ENCODE measurements at places on chromosomes 3 and 15. TPM values are rescaled to one million over a fixed set of nuclear protein-coding genes. Genes with fewer than 3 reads are reported as not detected.

ATP1B3 gene
- total RNA-seq = 354 TPM

SLC35G2 gene
- 19.5 TPM for total RNA-seq

RLBP1 gene
- not detected for total RNA-seq

SPRED1 gene
- total RNA-seq = 43.6 TPM

CATSPER2 gene
- 5.2 TPM for total RNA-seq

ISLR gene
- 35.5 TPM for total RNA-seq

SGO1 gene
- total RNA-seq = 0.32 TPM

- DNase-seq = no peak
Observed at GRCh38 chr3:170889630-170890029, 18.8 kb downstream of the EIF5A2 start.

- no peak for DNase-seq
Observed at GRCh38 chr15:35618260-35619188, 72.6 kb upstream of the DPH6 start.

DNA sequence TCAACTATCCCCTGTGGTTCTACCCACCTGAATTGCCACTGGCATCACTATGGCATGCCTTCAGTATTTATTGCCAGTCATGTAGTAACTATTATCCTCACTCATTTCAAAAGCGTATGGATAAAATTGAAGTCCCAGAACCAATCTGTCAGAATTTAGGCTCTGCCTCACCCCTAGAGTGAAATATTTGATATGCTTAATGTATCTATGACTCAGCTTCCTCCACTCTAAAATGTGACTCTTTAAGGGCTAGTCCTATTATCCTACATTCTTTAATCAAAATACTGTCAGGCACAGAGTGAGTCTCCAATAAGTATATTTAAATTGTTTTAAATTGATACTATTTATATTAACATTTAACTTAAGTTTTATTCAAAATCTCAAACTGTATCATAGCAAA lies 27.6 kb downstream of the ARPP21 start:
- no peak for DNase-seq

GRCh38 chr3:128378631-128379347 lies 87.9 kb downstream of the DNAJB8 start:
- DNase-seq = no peak

GRCh38 chr3:42179110-42179725 lies 86.8 kb downstream of the CCK start:
- no peak for DNase-seq

DNA sequence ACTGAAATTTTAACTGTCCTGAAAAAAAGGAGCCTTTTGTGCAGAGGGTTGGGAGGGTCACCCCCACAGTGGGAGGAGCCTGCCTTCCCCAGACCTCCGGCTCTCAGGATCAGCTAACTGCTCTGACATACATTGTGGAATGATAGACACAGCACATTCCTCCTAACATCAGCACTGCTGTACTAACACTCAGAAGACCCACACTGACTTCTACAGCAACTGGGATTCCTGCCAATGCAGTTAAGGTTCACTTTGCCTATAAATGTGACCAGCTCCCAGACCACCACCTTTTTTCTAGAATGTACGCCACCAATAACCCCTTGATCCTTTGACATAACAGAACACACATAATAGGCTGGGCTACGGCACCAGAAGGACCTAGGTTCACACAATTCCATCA lies 3.2 kb downstream of the CPEB1 start:
- DNase-seq = no peak

GRCh38 chr15:40082195-40082883 lies 26.3 kb downstream of the BMF start:
- DNase-seq = no peak

- DNase-seq = no peak
Observed at GRCh38 chr3:175983379-175983778, 1124.2 kb downstream of the NAALADL2 start.

DNA sequence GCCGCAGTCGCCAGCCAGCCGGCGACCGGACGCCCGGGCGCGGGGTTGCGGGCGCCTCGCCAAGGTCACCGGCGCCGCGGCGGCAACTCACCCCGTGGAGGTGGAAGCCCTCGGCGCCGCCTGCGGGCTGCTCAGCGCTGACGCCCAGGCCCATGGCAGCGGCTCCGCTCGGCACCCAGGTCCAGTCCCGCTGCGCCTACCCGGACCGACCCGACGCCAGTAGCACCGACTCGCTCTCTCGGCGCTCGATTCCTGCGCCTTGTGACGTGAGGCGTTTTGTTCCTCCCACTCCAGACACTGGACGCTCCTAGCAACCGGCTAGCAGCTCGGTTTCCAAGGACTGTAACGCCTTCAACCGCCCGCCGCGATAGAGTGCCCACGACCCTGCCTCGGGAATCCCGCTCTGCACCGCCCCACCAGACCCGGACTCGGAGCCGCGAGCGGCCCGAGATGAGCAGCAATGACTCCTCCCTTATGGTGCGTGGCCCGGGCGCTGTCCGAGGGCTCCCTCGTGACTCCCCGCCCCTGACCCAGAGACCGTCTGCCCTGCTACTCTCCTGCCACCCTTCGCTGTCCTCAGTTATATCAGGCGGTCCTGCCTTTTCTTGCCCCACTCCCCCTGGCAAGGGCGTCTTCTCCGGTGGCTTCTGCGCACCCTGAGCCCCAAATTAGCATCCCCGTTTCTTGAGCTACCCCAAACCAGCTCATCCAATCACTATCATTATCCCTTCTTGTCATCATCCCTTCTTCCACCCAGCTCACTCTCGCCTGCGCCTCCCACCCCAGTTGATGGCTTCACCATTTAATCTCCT lies at the start of the genes GORASP1 and TTC21A:
TSS of gene GORASP1 (minus strand) at position 240 of the 812 bp plus-strand sequence. CDS start at position 154, 86 bp downstream.
TSS of gene TTC21A (plus strand) at position 293 of the 812 bp plus-strand sequence. CDS start at position 451, 158 bp downstream.
- peak; percentile 94 for DNase-seq

DNA sequence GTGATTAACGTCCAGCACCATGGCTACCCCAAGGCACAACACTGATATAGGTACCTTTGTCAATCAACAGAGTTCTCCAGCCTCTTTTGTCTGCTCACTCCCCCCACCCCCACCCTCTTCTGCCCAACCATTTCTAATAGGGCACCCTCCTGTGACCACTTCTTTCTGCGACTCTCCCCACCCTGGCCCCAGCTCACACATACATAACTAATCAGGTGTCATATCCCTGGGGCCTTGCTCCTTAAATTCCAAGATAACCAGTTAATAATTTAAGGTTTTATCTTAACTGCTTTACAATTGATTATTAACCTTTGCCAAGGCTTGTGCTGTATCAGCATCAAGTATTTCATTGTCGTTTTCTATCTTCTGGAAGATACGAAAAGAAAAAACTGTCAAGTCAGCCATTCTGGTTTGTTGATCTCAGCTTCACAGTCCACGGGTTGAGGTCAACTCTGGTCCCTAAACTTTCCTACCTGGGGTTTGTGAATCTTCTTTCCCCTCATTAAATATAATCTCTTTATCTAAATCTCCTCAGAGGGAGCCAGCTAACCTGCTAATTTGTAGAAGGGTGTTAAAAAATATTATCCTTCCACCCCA lies 27.3 kb upstream of the SLC28A2 start:
- DNase-seq = no peak

- DNase-seq = no peak
Observed at GRCh38 chr3:197151580-197151979, 122.0 kb upstream of the MELTF start.

- DNase-seq = no peak
Observed at GRCh38 chr15:70088455-70088854, 9.3 kb downstream of the TLE3 start.

- no peak for DNase-seq
Observed at GRCh38 chr3:153138276-153139210, 23.5 kb upstream of the RAP2B start.

DNA sequence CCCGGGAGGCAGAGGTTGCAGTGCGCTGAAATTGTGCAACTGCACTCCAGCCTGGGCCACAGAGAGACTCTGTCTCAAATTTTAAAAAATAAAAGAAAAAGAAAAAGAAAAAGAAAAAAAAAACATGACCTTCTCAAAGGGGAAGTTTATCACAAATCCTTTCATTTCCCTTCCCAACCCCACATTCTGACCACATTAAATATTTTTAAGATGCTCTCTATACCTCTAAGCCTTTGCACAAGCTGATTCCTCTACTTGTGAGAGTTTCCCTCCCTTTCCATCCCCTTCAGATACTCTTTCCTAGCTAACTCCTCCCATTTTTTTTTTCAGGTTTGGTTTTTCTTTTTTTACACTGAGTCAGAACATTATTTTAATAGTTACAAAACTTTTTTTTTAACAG lies 4.0 kb downstream of the HIGD1A start:
- DNase-seq = no peak

DNA sequence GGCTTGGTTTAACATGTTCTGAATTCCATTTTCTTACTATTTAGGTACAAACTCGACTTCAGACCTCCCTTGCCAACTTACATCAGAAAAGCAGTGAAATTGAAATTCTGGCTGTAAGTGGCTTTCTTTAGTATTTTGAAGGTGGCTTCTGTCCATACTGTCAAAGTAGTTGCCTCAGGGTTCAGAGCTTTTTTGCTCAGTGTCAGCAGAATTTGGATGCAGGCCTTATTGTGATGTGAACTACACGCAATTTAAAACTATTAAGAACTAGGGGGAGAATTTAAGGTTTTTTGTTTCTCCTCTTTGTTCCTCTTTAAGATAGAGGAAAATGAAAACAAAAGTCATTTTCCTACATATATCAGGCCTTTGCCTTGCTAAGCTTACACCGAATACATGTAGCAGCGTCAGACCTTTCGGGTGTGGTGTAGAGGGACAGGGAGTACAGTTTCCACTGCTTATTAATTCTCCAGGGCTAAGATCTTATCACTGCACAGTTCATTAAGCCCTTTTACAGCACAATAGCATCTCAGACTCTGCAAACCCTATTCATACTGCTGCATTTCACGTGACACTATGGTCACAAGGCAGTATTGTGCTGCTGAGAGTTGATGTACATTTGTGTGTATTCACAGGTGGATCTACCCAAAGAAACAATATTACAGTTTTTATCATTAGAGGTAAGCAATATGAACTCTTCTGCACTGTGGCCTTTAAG lies 6.7 kb downstream of the SRP14 start:
- no peak for DNase-seq

- no peak for DNase-seq
Observed at GRCh38 chr3:2516762-2517441, 418.2 kb downstream of the CNTN4 start.

GRCh38 chr3:1079662-1080061 lies 13.2 kb upstream of the CNTN6 start:
- DNase-seq = no peak

DNA sequence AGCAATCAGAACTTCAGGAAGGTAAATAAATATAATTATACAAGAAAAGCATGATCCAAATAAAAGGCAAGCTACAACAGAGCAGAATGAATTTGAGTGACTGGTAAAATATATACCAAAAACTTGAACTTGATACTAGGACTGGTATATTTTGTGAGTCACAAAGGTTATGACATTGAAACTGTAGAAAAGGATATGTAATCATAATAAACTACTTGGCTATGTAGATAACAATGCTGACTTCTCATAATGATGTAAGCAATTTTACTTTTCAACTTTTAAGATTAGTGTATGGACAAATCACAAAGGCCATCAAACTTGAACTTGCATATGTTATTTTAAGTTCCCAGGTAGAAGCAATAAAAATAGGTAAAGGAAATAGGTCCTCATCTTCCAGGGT lies 384.5 kb upstream of the NECTIN3 start:
- no peak for DNase-seq

GRCh38 chr3:22960105-22960984 lies 242.8 kb upstream of the UBE2E2 start:
- DNase-seq = no peak

DNA sequence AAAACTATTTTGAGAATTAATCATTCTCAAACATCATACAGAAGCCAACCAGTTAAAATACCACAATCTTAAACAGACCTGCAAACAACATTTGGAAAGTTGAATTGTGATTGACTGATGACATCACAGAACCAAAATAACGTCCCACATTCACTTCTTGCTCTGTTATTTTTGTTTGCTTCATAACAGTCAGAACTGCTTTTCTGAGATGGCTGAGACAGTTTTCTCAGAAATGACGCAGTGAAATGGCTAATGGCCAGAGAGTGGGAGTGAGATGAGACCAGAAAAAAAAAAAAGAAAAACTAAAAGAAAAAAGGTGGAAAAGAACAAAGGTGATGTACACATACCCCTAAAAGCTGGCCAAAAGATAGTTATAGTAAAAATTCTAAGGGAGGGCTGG lies 1061.2 kb downstream of the FHIT start:
- no peak for DNase-seq

- DNase-seq = no peak
Observed at GRCh38 chr3:147618691-147619090, 209.5 kb downstream of the ZIC1 start.

DNA sequence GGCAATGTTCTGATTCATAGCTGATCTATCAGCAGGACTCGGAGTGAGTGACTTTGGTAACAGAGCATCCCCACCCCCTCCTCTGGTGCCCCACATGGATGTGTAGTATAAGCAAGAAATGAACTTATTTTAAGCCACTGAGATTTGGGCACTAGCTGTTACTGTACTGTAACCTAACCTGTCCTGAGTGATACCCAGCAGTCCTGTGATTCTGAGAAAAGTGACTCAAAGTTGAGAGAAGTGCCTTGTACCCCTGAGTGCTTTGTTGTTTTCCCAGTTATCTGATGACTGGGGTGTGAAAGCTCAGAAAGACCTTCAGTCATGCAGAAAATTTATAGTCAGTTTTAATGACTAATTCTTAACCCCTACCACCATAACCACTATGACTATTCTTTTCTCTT lies 439.9 kb upstream of the RBMS3 start:
- DNase-seq = no peak

GRCh38 chr3:146052791-146053310 lies 108.1 kb downstream of the PLOD2 start:
- no peak for DNase-seq

GRCh38 chr15:40937762-40938535 lies 8.8 kb downstream of the DLL4 start:
- no peak for DNase-seq

GRCh38 chr3:108554229-108554628 lies 35.0 kb downstream of the CIP2A start:
- no peak for DNase-seq

DNA sequence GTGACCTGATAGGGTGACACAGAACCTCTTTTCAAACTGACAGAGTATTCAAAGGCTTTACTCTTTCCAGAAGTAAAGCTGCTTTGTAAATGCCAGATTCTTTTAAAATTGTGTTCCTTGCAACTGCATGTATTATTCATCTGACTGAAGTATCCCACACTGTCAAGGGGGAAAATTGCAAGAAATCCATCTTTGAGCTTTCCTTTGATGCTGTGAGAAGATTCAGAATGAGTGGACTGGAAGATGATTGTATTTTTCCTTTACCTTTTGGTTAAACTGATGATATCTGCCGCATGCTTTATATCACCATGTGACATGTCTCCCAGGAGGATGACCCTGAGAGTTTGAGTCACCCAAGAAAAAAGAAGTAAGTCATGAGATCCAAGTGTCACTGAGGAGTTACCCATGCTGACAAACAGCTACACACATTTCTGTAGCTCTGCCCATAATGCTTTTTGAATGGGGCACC lies 250.8 kb upstream of the CBLB start:
- no peak for DNase-seq

GRCh38 chr3:43994657-43995546 lies 246.8 kb upstream of the TOPAZ1 start:
- no peak for DNase-seq

DNA sequence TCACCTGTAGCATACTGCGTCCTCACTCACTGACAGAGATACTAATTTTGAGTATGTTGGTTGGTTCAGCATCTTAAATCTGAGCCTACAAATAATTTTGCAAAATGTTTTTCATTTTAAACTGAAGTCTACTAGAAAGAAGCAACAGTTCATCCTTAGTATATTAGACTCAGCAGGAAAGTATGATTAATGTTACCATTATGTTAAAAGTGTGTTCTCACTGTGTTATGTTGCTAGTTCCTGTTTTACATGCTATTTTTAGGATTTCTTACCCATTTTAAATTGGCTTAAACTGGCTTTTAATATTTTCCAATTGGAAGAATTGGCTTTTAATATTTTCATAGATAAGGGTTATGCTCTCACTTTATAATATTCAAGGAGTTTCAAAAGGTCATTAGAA lies 25.7 kb downstream of the ACKR4 start:
- no peak for DNase-seq
